Aorta (tissue), 5 donors: ENCODE measurements at places on chromosomes 4 and X. TPM values are rescaled to one million over a fixed set of nuclear protein-coding genes. Genes with fewer than 3 reads are reported as not detected.

DNA sequence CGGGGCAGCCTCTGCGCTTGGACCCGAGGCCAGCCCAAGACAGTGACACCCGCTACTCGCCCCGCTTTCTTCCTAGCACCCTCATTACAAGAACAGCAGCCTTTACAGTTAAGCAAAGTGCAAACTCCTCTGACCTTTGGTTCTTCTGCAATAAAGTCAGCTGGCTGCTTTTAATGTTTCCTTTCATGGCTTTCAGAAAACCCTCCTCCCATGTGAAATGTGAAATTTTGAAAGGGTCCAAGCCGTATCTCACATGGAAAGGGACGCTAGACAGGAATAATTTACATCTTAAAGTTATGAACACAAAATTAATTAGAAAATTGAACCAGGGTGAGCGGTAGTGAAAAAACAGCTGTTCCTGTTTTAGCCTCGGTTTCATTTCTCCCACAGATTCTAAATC lies 520.1 kb upstream of the FRG1 start:
- DNase-seq = no peak

DNA sequence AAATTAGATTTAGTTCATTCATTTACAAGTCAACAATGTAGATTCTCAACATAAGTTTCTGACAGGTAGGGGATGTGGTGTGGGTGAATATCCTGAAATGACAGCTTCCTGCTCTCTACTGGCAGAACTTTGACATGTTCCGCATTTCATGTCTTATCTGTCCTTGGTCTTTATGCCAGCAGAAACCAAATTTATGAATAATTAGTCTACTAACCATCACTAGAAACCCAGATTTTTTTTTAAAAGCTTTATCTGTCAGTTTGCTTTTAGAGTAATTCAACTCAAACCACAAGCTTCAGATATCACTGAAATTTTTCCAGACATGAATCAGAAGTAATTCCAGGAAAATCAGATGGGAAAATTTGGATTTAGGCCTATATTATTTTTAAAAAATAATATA lies 17.9 kb downstream of the COQ2 start:
- DNase-seq = no peak

DNA sequence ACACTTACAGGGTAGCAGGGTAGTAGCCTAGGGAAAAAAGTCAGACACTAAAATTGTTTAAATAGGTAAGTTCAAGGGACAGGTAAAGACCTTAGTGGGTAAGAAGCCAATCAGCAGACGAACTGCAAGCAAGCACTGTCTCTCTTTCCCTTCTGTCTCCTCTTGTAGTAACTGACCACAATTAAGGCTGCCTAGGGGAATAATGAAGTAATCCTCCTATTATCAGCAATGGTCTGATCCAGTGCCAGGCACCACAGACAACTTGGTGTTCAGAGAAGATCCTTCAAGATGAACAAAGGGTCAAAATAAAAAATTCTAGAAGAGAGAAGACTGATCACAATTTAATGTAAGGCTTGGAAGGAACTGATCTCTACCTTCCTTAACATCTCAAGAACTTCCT lies 62.9 kb downstream of the ELOVL6 start:
- DNase-seq = no peak

DNA sequence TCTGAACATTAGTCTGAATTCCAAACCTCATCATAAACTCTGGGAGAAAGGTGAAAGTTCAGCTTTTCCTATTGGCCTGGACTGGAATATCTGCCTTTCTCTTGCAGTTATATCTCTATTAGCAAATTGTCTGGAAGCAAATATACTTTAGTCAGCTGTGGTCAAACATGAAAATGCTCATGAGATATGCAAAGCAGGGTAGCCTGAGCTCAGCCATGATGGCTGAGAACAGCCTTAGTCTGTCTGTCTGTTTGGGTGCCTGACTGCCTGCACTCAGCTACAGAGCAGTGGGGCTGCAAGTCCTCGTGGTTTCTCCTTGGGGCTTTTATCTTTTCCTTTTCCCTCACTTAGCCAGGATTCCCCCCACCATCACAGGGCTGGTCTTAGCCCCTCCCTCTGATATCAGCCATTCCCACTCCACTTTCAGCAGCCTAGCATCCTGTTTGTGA lies 19.5 kb upstream of the PGRMC2 start:
- DNase-seq = no peak

DNA sequence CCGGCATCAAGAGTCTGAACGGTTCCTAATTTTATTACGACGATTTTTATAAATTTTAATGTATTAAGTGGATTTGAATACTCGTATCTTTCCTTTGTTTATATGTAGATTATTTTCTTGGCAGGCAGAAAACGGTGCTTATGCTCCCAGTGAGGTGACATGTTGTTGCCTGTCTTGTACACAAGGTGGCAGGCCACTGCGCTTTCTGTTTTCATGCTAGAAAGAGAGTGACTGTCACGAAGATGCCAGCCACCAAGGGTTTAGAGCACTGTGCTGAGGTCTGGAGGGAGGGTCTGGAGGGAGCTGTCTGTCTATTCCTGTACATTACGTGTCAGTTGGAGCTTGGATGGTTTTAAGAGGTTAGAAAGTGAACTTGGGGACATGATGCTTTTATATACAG lies 87.7 kb downstream of the SHROOM2 start:
- DNase-seq = no peak

- DNase-seq = no peak
Observed at GRCh38 chr4:71272976-71273375, 65.8 kb upstream of the SLC4A4 start.

- no peak for DNase-seq
Observed at GRCh38 chrX:77668391-77669237, 117.4 kb downstream of the ATRX start.

GRCh38 chr4:109560687-109561461 lies 828 bp downstream of the MCUB start:
- peak; percentile 69 for DNase-seq

DNA sequence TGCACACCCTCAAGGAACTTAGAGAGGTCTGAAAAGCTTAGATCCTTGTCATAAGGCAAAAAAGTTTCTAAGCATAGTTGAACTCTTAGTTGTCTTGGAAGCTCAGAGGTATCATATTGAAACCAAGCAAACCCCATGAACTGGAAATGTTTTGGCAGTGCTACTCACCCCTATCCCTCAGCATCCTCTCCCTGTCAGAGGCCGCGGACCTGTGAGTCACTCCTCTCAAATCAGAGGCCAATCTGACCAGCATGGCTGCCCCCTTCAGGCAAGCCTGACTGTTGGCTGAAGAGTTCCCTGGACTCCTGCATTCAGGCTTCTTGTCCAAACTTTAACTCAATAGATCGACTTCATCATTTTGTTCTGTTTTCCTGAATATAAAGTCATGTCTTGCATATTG lies 69.4 kb downstream of the KCNIP4 start:
- no peak for DNase-seq

DNA sequence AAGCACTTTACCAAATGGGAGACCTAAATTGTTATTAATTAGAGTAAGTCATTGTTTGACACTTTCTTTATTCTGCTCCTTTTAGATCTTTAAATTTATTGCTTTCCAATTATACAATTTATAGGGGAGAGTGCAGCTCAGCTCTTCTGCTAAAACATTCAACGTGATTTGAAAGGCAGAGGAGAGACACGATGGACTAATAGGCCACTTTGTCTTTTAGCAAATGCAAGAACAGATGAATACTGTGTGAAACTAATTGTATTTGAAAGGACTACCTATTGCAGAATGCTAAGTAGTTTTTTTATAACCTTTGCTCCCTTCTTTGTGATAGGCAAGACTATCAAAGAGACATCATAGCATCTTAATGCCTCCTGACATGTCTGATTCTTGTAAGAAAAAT lies 320.4 kb upstream of the KLF3 start:
- DNase-seq = no peak

KCNIP4 gene
- not detected for total RNA-seq

LRP2BP gene
- total RNA-seq = 2.8 TPM

ENPP6 gene
- total RNA-seq = 1.8 TPM

AFM gene
- not detected for total RNA-seq
